ENCODE measurements at places on chromosomes 6 and 20. TPM values are rescaled to one million over a fixed set of nuclear protein-coding genes. Genes with fewer than 3 reads are reported as not detected.

DNA sequence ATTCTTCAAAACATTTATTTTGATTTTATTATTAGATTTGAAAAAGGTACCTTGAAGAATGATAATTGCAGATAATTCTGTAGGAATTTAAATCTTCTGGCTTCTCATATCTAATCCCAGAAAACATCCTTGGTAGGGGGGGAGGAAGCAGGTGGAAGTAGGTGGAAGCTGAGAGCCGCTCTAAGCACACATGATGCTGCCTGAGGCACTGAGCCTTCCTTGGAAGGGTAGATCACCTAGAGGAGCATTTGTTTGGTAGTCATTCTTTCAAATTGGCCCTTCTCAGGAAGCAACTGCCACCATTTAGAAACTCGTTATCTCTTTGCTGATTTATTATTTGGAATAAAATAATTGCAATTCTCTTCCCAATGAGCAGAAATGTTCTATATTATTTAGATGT, 623.3 kb downstream of the CD109 start:
- DNase-seq: no peak

- no peak for DNase-seq
Measured at GRCh38 chr6:159979136-159979874, 10.4 kb downstream of the IGF2R start.

- DNase-seq: peak; percentile 84
Measured at GRCh38 chr6:83193747-83194566, 800 bp downstream of the RWDD2A start.

GRCh38 chr20:23132293-23132929, 46.3 kb upstream of the CD93 start:
- peak; percentile 66 for DNase-seq

DNA sequence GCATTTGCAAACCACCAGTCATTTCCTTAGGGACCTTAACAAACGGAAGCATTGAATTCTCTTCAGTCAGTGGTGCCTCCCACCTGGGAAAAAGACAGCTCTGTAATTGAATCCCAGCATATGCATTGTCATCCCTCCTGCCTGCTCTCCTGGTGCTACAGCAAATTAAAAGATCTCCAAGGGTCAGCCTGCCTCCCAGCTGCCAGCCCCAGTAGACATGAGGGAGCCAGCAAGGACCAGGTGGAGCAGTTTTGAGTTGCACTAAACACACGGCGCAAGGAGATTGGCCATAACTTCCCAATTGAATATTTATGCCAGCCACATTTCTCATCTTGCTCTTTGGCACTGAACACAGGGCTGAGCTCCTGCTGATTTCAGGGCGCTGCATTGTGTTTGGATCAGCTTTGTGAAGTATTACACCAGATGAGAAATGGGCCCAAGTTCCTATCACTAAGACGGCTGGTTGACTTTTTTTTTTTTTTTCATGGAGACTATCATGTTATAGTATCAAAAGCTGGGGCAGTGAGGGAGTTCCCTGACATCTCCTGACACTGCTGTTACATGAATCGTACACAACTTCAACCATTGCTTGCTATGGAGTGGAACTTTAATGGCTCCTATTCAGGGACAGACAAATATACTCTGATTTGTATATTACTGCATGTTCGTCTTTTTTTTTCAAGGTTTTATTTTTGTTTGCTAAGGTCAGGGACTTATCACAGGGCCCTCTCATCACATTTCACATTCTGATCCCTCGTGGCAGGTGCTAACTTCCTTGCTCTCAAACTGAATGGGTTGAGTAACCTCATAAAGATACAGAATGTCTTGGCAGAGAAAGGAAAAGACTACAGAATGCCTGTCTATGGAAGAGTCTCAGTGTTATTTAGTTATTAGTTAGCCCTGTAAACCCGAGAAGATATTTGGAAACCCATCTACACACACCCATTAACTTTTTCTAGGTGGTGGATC, 191.1 kb downstream of the EYA4 start:
- no peak for DNase-seq

DNA sequence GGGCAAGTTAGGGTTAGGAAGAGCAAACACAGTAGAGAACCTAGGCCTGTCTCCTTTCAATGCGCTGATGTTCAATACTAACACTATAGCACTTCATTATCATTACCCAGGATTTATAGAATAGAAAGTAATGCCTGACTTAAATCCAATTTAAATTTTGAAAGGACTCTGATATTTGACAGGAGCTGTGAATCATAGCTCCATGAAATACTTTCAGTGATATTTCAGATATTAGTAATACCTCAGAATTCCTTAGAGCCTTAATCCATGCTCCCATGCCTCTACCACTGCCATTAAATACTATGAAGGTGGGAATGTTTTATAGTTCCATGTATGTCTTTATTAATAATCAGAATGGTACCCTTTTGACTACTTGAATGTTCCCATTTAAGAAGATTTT, 530.2 kb downstream of the BCKDHB start:
- no peak for DNase-seq

- DNase-seq: no peak
Measured at GRCh38 chr6:99491171-99491570, 24.1 kb downstream of the USP45 start.

- no peak for DNase-seq
Measured at GRCh38 chr6:142482974-142483373, 181.2 kb downstream of the ADGRG6 start.

Gene ZC3H12D
- 1.8 TPM for total RNA-seq
